ENCODE measurements at places on chromosomes 2 and 18. TPM values are rescaled to one million over a fixed set of nuclear protein-coding genes. Genes with fewer than 3 reads are reported as not detected.

Gene SERPINB12
- not detected for total RNA-seq

Gene POTEI
- total RNA-seq = not detected

Gene LBX2
- 6.3 TPM for total RNA-seq

Gene PLGLB1
- 111 TPM for total RNA-seq

Gene BOLL
- not detected for total RNA-seq

Gene IL1B
- 0.19 TPM for total RNA-seq

Gene PDCL3
- 8.4 TPM for total RNA-seq

GRCh38 chr2:33104726-33105125 lies 158.0 kb downstream of the LTBP1 start:
- H3K27ac ChIP-seq = no peak overlapping the region
- no peaks in the 10 kb centered on the region for H3K36me3 ChIP-seq
- H3K4me1 ChIP-seq = no peaks in the 10 kb centered on the region

DNA sequence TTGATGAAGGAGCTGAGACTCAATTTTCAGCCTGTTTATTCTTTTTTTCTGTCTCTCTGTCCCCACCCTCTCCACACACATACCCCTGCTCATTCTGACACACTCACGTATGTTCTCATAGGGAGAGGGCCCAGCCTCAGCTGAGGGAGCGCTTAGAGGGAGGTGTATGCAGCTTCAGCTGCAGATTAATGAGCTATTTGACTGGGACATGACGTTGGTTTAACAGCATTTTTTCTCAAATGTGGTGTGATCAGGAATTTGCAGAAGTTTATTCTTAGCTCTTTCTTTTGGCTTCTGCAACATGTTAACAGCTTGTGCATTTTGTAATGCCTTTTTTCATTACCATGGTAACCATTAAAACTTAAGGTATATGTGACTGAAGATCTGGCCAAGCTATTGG lies 1547.1 kb upstream of the PIK3C3 start:
- no peaks in the 10 kb centered on the region for H3K4me1 ChIP-seq
- H3K27ac ChIP-seq = no peak overlapping the region
- DNase-seq = no peak
- H3K27me3 ChIP-seq = no peaks in the 10 kb centered on the region
- no peaks in the 10 kb centered on the region for H3K36me3 ChIP-seq
- H3K4me3 ChIP-seq = no peak overlapping the region

DNA sequence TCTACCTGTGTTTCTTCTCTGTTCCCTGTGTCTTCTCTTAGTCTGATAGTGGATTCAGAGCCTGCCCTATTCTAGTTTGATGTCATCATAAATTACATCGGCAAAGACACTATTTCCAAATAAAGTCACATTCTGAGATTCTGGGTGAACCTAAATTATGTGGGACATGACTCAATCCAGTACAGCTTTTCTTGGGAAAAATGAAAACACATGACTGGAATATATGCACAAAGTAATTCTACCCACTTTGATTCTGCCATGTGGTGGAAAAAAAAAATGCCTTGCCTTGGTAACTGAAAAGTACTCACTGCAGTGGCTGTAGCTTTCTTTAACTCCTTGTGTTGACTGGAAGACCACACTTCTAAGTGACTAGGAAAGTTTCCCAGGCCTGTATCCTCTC lies 73.7 kb downstream of the LRATD1 start:
- H3K4me1 ChIP-seq = no peaks in the 10 kb centered on the region
- H3K27me3 ChIP-seq = no peaks in the 10 kb centered on the region
- no peak for DNase-seq
- no peaks in the 10 kb centered on the region for H3K36me3 ChIP-seq

DNA sequence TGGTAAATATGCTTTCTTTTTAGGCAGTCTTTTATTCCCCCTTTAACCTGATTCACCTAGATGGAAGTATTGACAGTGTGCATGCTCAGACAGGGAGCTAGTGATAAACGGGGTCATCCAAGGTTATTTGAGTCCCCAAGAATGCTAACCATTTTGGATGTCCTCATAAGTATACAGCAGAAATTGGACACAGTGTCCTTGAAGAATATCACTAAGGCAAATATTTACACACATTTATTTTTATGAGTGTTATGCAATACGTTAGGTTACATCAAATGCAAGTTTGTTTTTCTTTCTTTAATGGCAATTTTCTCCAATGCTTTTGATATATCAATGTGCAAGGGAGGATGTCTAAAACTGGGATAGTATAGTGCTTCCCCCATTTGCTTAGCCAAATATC lies 23.6 kb downstream of the CNTNAP5 start:
- DNase-seq = no peak
- H3K36me3 ChIP-seq = no peaks in the 10 kb centered on the region
- no peak overlapping the region for H3K4me3 ChIP-seq
- no peaks in the 10 kb centered on the region for H3K4me1 ChIP-seq

DNA sequence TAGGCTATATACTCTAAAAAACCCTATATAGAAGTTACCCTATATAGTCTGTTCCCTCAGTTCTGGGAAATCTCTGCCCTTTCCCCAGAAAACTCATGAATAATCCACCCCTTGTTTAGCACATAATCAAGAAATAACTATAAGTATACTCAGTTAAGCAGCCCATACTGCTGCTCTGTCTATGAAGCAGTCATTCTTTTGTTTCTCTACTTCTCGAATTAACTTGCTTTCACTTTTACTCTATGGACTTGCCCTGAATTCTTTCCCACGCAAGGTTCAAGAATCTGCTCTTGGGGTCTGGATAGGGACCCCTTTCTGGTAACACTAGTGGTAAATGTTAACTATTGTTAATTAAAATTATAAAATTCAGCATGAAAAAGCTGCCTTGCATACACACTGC lies 17.4 kb upstream of the AP1S3 start:
- peaks cover 1% of the 10 kb centered on the region for H3K36me3 ChIP-seq
- H3K27ac ChIP-seq = no peak overlapping the region
- H3K27me3 ChIP-seq = no peaks in the 10 kb centered on the region
- no peak for DNase-seq
- H3K4me3 ChIP-seq = no peak overlapping the region

DNA sequence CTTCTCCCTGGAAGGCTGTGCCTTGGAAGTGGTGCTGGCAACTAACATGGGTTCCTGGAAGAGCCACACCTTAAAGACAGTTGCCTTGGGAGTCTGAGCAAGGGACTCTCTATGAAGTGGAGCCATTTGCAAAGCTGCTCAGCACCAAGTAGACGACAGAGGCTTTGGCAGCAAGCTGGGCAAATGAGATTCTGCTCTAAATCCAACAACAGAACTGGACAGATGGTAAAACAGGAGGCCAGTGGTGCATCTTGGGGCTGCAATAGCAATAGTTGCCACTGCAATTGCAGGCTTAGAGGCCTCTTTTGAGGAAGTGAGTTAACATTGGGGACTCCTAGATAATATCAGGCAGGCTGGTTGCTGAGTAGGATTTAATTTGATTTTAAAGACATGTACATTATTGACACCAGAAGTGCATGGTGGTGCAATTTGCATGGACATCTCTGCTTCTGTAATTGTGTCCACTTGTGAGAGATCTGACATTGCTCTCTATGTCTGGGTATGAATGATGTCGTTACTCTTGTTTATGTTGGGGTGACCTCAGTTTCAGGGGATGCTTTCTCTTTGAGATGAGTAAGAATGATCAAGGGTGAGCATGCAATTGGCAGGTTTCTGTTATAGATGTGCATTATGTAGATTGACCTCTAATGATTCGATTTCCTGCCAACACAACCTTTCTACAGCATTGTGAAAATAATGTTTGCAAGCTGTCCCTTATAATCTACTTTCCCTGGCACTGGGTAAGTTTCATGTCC lies 568.3 kb upstream of the MEX3C start:
- H3K27me3 ChIP-seq = no peaks in the 10 kb centered on the region
- H3K4me1 ChIP-seq = no peaks in the 10 kb centered on the region
- DNase-seq = no peak
- no peak overlapping the region for H3K4me3 ChIP-seq
- no peaks in the 10 kb centered on the region for H3K36me3 ChIP-seq
- H3K27ac ChIP-seq = no peak overlapping the region

GRCh38 chr2:235640926-235641723 lies 147.3 kb downstream of the AGAP1 start:
- no peaks in the 10 kb centered on the region for H3K27me3 ChIP-seq
- H3K27ac ChIP-seq = no peak overlapping the region
- H3K4me1 ChIP-seq = no peaks in the 10 kb centered on the region
- no peak for DNase-seq

Data from right lobe of liver (tissue), 6 donors.